ENCODE measurements at places on chromosomes 7 and 10.

GRCh38 chr7:76086070-76086469 is 38.2 kb downstream of the MDH2 start:
- peak; percentile 25 for DNase-seq

DNA sequence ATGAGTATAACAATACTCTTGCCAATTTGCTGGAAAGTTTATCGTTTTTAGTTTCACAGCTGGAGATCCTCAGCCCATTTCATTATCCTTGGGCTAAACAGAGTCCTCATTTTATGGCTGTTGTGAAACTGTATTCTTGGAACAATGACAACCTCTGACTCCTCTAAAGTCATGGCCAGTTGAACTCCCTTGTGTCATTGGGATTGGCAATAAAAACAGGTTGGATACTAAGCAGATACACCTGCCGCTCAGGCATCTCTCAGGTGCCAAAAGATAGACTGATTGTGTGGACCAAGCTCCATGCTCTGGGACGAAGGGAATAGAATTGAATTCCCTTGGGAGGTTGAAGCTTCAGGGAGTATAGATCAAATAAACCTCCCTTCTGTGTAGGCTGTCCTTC is 182.2 kb downstream of the WDR11 start:
- no peak for DNase-seq

DNA sequence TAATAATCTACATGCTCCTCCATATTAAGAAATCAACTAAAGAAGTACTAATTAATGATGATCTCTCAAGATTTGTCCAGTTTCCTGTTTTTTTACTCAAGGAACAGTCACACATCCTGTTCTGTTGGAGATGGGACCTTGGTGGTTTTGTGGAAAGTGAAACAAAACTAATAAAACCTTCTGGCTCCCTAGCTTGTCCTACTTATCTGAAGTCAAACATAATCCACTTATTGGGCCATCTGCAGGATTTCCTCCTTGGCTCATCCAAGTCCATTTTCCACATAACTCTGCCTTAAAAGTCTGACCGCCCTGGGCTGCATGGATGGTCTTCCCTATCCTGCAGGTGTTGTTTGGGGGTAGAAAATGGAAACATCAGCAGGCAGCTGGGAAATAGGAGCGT is 39.4 kb upstream of the TARP start:
- DNase-seq: no peak

GRCh38 chr10:78260141-78260540 is 226.5 kb downstream of the RPS24 start:
- DNase-seq: no peak

- DNase-seq: no peak
Observed at GRCh38 chr7:131326576-131326975, 1.1 kb upstream of the MKLN1 start.

- peak; percentile 20 for DNase-seq
Observed at GRCh38 chr7:83976302-83976701, 218.3 kb downstream of the SEMA3A start.

GRCh38 chr10:1187151-1187854 is 131.1 kb downstream of the WDR37 start:
- no peak for DNase-seq

- DNase-seq: no peak
Observed at GRCh38 chr7:158463317-158463716, 124.3 kb downstream of the PTPRN2 start.

- DNase-seq: peak; percentile 78
Observed at GRCh38 chr7:139995017-139995915, 67.5 kb downstream of the PARP12 start.

GRCh38 chr7:74606101-74606908 is 51.2 kb upstream of the GTF2I start:
- DNase-seq: peak; percentile 31

- DNase-seq: no peak
Observed at GRCh38 chr7:98464558-98464940, 63.7 kb upstream of the BAIAP2L1 start.

GRCh38 chr10:98257198-98257597 is 10.8 kb downstream of the LOXL4 start:
- DNase-seq: no peak

- DNase-seq: no peak
Observed at GRCh38 chr10:114716811-114717404, 58.8 kb upstream of the ABLIM1 start.

DNA sequence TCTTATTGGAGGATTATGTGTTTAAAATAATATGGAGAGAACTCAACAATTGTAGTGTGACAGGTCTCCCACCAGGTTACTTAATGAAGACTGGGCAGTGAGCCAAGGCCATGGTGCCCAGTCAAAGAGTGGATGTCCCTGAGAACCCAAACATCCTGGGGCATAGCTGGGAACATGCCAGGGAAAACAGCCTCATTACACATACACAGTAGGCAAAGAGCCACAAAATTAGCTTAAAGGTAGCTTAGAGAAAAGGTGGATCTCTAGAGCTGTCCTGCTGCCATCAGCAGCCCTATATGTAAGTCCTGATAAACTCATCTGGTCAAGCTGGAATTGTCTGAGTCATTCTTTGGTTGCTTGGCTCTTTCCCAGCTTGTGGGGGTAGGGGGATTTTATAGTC is 287.8 kb downstream of the PHF14 start:
- no peak for DNase-seq

DNA sequence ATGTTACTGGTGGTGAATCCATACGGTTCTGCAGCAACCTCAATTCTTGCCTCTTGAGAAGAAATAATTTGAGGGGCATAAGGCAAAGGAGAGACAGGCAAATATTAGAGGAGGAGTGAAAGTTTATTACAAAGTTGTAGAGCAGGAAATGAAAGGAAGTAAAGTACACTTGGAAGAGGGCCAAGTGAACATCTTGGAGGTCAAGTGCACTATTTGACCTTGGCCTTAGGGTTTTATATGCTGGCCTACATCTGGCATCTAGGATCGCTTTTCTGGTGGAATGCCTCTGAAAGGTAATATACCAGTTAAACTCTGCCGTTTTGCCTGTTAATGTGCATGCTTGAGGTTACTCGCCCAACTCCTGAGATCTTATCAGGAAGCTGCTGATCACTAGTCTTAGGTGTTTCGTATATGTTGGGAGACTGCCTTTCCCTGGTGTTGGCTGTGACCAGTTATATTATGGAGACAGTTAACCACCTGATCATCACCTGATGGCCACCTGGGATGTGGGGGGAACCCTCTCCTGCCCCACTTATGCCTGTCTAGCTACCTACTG is 66.1 kb upstream of the CYP2C18 start:
- no peak for DNase-seq

All from fibroblast of gingiva (primary cell).